ENCODE measurements at places on chromosomes 12 and 14. TPM values are rescaled to one million over a fixed set of nuclear protein-coding genes. Genes with fewer than 3 reads are reported as not detected.

Gene BIN2
- total RNA-seq = not detected

Gene KLRG1
- total RNA-seq = 0.67 TPM

DNA sequence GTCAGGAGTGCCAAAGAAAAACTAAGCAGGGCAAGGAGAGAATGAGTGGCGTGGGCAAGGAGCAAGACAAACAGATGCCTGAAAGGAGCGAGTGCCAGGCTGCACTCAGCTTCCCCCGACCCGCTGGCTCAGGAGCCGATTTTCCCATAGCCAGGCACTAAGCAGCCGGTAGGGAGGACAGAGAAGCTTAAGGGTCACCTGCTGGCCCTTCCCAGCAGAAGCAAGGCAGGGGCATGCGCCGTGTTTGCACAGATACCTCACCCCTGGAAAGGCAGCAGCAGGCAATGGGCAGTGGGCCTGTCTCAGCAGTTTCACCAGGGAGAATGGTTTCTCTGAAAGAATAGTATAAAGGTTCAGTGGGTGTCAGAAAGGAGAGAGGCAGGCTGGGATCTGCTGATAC is 104.9 kb upstream of the FKBP4 start:
- DNase-seq = no peak

DNA sequence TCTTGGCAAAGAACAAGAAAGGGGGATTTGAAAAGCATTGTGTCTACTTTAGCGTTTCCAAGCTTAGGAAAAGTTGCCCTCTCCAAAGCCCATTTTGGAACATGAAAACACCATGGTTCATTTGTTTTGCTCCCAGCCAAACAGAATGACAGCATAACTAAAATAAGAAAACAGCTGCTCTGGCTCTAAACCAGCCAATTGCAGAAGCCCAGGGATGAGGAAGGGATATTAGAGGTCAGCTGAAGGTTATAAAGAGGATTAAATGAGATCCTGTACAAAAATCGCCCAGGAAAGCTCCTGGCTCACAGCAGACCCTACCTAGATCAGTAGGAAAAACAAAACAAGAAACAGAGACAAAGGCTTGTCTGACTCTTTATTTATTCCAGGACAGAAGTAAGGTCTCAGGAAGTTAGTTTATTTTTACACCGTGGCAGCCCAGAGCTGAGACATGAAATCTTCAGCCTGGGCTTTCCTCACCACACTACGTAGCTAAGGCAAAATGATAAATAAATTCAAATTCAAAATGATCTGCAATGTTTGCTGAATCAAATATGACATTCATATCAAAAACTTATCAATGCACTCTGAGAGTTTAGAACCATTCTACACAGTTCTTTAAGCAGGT is 25.9 kb downstream of the SPX start:
- DNase-seq = no peak

DNA sequence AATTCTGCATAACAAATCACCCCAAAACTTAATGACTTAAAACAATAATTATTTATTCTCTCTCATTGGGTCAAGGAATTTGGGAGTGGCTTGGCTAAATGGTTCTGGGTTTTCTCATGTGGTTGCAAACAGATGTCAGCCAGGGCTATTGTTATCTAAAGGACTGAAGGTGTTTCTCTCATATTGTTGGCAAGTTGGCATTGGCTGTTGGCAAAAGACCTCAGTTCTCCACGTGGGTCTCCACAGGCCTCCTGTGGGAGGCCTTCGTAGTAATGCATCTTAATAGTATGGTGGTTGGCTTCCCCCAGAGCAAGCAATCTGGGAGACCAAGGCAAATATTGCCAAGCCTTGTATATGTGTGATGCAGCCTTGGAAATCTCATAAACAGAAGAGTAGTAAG is 14.4 kb downstream of the GALNT16 start:
- DNase-seq = no peak

GRCh38 chr14:93997082-93997481 is at the start of gene CCDC197:
Gene CCDC197, plus strand, starts transcription at chr14:93997301. Its CDS starts 831 bp downstream, at chr14:93998132.
- no peak for DNase-seq

GRCh38 chr14:42719391-42719790 is 1112.7 kb downstream of the LRFN5 start:
- no peak for DNase-seq

DNA sequence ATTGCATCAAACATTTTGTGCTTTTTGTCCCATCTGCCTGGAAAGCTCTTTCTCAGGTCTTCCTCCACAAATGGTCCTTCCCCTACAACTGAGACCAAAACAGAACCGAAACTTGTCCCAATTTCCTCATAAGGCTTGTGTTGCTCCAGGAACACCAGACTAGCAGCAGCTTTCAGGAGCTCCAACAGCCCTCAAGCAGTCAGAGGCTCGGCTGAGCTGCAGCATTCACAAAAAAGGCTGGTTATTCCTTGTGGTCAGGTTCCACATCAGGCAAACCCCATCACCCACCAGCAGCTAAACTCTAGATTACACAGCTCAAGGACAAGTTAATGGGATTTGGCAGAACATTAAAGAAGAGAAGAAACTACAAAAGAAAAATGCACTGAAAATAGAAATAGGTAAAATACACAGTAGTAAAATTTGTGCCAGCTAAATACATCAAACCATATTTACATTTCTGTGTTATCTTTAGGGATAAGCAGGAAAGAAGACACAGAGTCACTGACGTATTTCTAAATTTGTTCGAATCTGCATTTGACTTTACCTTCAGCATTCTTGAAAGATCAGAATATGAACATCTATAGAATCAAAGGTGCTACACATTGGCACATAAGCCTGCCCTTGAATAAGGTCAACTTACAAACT is 141.2 kb downstream of the STXBP6 start:
- DNase-seq = no peak

Data from NCI-H460 (cell line).